Psoas muscle (tissue), 8 donors: ENCODE measurements at places on chromosomes 11 and 22. TPM values are rescaled to one million over a fixed set of nuclear protein-coding genes. Genes with fewer than 3 reads are reported as not detected.

GRCh38 chr11:45193695-45194094, 47.3 kb downstream of the PRDM11 start:
- peak; percentile 75 for DNase-seq

DNA sequence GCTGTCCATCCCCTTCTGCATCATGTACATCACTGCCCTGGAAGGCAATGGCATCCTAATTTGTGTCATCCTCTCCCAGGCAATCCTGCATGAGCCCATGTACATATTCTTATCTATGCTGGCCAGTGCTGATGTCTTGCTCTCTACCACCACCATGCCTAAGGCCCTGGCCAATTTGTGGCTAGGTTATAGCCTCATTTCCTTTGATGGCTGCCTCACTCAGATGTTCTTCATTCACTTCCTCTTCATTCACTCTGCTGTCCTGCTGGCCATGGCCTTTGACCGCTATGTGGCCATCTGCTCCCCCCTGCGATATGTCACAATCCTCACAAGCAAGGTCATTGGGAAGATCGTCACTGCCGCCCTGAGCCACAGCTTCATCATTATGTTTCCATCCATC, 337 bp downstream of the OR52B6 start:
- DNase-seq: no peak

GRCh38 chr11:47914743-47915142, 65.6 kb upstream of the PTPRJ start:
- DNase-seq: no peak

GRCh38 chr11:70495351-70496310, 97.3 kb downstream of the CTTN start:
- peak; percentile 30 for DNase-seq

GRCh38 chr11:59918987-59919589, 19.1 kb upstream of the OOSP1 start:
- no peak for DNase-seq

- no peak for DNase-seq
Observed at GRCh38 chr11:47506795-47507562, 46.0 kb downstream of the CELF1 start.

DNA sequence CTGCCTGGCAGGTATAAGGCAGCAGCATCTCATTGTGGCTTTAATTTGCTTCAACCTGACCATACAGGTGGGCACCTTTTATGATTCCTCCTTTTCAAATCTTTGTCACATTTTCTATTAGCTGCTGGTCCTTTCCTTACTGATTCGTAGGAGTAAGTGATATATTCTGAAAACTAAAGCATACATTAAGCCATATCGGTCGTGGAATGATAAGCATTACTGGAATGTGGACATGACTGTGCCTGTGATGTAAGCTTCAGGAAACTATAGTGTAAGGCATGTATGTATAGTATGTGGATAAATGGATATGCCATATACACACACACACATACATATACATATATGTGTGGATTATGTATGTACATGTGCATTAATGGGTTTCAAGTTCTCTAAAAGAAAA, 20.8 kb downstream of the YPEL1 start:
- no peak for DNase-seq

DNA sequence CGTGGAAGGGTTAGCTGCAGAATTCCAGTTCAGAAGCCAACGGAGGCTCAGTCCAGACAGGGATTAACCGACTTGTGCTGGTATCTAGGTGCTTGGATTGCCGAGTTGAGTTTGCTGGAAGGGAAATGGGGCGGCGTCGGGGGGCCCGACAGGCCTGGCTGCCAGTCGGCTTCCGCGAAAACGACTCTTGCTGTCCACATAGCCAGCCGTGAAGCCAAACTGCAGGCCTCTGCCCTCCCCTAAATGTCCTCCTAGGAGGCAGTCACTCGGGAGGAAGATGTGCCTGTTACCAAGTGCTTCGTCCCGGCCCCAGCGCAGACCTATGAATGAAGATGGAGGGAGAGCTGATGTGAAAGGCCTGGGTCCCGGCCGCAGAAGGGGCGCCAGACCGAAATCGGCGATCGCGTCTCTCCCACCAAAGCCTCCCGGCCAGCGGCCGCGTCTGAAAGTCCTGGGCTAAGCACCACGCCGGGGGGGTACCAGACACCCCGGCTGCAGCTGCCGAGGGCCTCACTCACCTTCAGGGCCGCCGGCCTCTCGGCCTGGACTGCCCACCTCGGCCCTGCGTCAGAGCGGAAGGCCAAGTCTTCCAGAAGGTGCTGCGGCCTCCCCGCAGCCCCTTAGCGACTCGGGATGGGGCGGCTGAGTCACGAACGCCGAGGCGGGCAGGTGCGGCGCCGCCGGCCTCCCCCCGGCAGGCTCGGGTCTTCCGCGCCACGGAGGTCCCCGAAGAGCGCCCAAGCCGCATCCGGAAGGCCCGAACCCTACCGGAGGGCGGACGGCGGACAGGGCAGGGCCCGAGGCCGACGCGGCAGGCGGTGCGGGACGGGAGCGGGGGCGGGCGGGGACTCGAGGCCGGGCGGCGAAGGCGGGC, 7.5 kb downstream of the DPAGT1 start:
- DNase-seq: peak; percentile 41

DNA sequence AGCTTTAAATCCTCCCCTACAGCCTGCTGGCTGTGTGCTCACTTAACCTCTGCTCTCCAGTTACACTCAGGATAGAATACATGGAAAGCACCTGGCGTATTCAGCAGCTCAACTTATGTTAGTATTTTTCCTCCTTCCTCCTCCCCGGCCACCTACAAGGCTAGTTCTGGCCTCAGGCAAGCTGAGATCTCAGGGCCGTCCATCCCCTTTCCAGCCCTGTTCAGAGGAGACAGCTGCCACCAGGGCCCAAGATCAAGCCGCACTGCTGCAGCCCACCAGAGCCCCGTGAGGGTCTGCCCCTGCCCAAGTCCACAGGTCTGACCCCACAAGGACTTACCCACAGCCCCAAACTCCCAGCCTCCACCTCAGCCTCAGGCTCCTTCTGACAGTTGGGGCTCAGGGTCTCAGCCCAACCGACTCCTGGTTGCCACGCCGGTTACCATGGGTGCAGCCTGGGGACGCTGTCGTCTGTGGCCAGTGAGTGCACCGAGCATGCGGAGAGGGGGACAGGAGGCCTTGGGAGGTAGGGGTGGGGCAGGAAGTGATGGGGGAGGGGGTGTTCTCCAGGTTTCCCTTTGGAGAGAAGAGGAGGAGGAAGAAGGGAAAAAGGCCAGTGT, at the start of gene C11orf16:
TSS of gene C11orf16 (minus strand) at position 384 of the 617 bp plus-strand sequence. CDS start 639 bp downstream, outside the sequence.
- no peak for DNase-seq

- DNase-seq: peak; percentile 61
Observed at GRCh38 chr11:88337987-88338668, 592 bp upstream of the CTSC start.

GRCh38 chr11:80146232-80146631, 705.4 kb upstream of the TENM4 start:
- DNase-seq: no peak

GRCh38 chr11:92931746-92932422, 37.6 kb upstream of the MTNR1B start:
- no peak for DNase-seq

- no peak for DNase-seq
Observed at GRCh38 chr22:46879083-46879482, 116.6 kb downstream of the TBC1D22A start.

GRCh38 chr11:11977206-11977938, 31.1 kb downstream of the DKK3 start:
- peak; percentile 72 for DNase-seq

- DNase-seq: no peak
Observed at GRCh38 chr22:38831166-38831945, 12.5 kb downstream of the NPTXR start.

DNA sequence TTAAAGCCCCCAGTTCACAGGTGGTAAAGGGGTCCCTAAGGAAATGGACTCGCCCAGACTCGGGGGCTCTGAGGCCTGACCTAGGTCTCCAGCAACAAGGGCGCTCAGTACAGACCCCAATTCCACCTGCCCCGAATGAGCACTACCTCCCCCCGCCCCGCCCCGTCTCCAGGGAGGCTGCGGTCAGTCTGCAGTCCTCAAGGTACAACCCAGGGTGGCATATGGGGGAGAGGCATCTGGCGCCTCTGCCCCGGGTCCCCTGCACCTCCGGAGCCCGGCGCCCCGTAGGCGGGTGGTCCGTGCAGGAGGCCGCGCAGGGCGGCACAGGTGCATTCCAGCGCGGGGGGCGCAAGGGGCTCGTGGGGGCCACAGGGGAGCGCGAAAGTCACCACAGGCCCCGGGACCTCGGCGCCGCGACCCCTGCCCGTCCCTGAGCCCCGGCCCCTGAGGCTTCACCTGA, 361 bp downstream of the CTSD start:
- peak; percentile 61 for DNase-seq

IL17REL gene
- polyA plus RNA-seq: not detected

ISX gene
- polyA plus RNA-seq: not detected

SHISA8 gene
- not detected for polyA plus RNA-seq

EIF3L gene
- 310 TPM for polyA plus RNA-seq

FAM180B gene
- 0.04 TPM for polyA plus RNA-seq

ZNF70 gene
- polyA plus RNA-seq: 3.8 TPM

KRTAP5-10 gene
- not detected for polyA plus RNA-seq

TBX1 gene
- polyA plus RNA-seq: 80.8 TPM

SYNGR1 gene
- 28.5 TPM for polyA plus RNA-seq
